Spleen (tissue), 13 donors: ENCODE measurements at places on chromosomes 1 and 21.

- no peak for DNase-seq
Observed at GRCh38 chr1:82260051-82260450, 459.3 kb downstream of the ADGRL2 start.

DNA sequence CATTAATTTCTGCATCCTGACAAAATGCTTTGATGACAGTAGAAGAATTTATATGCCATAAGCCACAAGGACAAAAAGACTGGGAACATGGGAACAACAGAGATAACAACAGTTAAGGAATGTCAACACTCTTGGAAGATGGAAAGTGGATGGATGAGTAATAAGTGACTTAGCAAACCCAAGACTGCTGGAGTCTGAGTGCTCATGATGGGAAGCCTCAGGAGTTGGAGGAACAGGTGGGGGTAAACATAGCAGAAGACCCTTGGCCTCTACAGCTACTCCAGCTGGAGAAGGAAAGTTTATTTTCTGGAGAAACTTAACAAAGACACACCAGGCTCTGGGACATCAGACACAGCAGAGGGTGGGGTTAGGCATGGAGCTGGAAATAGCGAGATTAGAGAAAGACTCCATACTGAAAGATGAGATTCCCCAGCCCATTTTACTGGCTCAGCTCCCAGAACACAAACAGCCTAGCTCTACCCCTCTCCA is 13.6 kb downstream of the G0S2 start:
- DNase-seq, result no peak

DNA sequence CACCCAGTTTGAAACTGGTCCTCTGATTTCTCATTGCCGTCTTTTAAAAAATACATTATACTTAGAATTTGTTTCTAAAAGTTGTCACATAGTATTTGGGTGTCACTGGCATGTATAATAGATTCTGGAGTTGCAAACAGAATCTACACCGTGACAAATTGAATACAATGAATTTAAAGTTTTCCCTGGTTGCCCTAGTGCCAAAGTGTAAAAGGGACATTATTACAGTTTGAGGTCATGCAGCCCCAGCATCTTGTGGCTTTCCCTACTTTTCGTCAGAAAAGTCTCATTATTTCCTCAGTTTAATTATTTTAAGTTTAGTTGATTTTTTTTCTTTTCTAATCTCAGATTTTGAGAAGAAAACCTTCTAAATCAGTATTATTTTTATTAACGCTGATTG is 155.9 kb downstream of the DISP1 start:
- DNase-seq, result no peak

DNA sequence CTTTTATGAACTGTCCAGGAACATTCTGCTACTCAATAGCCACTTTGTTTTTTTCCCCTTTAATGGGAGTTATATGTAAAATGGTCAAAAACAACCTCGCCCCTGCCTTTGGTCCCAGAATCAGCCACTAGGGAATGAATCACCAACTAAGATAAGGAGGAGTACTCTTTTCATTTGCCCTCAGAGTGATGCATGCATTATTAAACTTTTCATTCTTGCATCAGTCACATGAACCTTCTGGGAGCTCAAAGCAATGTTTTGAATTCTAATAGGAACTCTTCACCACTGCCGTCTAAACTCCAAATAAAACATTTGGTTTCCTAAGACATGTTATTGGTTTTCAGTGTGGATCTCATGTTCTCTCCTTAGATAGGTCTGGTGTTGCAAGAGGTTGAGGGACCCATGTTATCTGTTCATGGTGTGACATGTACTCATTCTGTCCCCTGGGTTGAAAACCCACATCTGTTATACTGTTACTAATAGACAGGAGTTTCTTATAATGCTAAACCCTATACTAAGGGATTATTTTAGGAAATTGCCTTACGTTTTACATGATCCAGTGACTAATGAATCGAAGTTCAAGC is 17.8 kb upstream of the HSD17B7 start:
- DNase-seq, result no peak

DNA sequence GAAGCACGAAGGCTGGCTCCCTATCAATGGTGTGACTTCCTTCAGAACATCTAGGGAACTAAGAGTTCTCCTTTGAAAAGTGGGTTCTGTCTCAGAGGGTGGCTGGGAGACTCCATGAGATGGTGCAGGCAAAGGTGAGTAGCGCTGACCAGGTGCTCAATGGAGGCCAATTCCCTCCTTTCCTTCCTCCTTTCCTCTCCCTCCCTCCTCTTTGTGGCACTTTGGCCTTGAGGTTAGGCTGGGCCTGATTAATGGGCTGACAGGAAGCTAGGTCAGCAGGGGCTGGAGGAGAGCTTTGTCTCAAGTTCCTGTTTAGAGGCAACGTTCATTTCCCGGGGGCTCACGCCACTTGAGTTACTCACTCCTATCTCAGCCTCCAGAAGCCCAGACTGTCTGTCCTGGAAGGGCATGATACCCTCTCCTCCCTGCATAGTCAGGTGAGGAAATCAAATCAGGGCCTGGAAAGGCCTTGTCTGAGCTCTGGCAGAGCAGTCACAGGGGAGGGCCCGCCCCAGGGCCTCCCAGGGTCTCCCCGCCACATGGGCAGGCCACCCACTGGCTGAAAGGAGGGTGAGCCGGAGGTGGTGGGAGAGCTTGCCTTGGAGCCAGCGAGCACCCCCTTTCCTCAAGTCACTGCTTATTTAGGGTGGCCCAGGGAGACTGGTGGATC is 58.4 kb upstream of the SSBP3 start:
- peak; percentile 66 for DNase-seq
